Retina (tissue), 1 donor: ENCODE measurements at places on chromosomes 6 and 20.

DNA sequence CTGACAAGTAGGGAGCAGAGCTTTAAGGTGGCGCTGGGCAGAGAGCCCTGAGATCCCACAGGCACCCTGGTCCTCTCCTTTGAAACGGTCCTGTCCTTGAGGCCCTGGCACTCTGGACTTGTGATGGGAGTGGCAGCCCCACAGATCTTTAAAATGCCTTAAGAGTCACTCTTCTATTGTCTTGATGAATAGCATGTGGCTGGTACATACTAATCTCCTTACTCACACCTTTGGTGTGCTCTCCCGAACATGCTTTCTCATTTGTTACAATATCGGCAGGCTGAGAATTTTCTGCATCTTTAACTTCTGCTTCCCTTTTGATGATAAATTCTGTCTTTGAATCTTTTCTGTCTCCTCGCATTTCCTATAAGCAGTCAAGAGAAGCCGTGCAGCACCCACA, 333.8 kb downstream of the TFAP2A start:
- DNase-seq = no peak

DNA sequence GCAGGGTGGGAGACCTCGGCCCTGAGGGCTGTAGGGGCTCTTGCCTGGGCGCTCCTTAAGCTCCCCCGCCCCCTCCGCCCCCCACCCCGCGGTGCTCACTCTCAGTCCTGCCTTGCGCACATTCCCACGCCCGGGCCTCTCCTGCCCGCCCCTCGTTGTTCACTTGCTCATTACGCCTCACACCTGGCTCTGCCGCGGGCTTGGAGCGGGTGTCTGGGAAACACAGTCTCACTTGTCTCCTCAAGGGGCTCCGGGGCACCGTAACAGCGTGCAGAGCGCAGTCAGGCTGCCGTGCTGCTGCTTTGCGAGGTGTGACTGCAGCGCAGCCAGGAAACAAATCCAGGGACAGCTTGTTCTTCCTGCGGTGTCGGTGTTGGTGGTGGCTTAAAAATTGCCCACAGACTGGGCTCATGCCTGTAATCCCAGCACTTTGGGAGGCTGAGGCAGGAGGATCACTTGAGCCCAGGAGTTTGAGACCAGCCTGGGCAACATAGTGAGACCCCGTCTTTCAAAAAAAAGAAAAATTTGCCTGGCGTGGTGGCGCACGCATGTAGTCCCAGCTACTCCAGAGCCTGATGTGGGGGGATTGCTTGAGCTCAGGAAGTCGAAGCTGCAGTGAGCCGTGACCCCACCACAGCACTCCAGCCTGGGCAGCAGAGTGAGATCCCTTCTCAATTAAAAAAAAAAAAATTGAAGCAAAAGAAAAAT, 4.6 kb downstream of the NPBWR2 start:
- DNase-seq = peak; percentile 33

- no peak for DNase-seq
Measured at GRCh38 chr20:23291575-23292240, 58.9 kb upstream of the NXT1 start.

DNA sequence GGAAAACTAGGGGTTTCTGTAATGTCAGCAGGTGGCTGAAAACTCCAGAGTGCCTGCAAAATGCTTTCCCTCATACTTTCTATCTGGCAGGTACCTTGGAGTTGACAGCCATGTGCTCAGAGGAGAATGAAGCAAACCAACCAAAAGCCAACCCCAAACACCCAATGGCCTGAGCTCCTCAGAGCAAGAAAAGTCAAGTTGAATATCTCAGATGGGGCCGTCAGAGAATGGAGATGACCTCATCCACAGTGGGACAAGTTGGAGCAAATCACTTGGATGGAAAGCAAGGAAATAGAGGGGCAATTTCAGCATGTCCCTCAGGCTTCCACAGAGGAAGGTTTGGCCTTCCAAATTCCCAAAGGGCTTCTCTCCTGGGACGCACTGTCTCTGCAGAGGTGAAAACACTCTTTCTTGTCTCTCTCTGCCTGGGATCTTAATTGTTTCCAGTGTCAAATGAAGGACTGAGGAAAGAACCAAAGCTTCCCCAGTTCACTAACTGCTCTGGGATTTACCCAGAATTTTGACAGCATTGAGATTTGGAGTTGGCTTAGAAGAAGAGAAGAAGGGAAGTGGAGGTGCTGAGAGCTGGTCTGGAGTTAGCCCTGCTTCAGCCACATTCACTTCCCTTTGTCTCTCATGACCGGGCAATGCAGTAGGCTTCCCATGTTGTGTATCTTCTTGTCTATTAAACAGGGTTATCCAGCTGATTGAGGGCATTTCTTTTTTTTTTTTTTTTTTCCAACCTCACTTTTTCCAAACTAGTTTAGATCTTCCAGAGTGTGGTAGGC, 42.2 kb downstream of the PRND start:
- DNase-seq = no peak

DNA sequence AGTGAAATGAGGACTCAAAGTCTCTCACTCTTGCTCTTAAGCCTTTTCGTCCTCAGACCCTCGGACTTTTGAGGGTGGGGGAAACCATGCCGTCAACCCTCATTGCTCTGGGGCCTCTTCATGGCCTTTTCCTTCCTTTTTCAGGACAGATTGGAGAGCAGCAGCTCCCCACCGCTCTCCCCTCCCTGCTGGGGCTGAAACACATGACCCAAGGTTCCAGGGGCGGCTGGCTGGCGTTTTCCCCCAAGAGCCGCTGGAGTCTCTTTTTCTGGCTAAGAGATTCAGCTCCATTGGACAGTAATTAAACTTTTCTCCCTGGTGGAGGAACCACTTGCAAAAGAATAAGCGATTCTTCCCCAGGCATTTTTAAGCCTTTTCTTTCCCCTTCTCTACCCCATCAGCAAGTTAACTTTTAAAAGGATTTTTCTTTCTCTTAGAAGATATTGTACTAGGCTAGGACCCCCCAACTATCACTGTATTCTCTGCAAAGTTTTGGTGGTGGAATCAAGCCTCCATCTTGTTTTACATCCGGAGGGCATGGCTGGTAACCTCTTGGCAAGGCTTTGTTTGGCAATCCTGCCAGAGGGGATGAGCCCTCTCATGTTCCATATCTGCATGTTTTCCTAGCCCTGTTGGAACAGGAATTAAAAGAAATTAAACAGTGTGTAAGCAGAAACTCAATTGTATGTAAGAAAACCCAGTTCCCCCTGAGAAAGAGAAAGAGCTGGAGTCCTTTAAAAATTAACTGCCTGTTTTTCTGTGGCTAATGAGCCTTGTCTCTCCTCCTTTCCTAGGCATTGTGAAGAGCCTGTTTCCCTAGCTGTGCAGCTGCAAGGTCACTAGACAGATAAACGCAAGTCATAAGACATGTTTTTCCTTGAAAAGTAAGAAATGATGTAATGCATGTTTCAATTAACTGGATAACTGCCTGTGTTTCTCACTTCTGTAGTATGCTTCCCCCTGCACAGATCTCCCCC, 100.8 kb upstream of the GPR6 start:
- no peak for DNase-seq

- DNase-seq = no peak
Measured at GRCh38 chr6:53924277-53924676, 129.5 kb downstream of the LRRC1 start.

- no peak for DNase-seq
Measured at GRCh38 chr6:121032268-121033006, 301.8 kb downstream of the TBC1D32 start.

DNA sequence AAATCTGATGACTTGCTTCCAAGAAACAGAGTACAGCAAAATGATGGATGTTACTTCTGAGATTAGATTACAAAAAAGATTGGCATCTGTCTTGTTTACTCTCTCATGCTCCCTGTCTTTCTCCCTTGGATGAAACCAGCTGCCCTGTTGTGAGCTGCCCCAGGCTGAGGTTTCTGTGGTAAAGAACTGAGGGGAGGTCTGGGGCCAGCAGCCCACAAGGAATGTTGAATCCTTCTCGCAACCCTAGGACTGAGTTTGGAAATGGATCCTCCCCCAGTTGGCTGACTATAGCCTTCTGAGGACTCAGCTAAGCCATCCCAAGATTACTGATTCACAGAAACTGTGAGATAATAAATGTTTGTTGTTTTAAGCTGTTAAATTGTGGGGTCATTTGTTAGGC, 5.6 kb upstream of the HECA start:
- no peak for DNase-seq

DNA sequence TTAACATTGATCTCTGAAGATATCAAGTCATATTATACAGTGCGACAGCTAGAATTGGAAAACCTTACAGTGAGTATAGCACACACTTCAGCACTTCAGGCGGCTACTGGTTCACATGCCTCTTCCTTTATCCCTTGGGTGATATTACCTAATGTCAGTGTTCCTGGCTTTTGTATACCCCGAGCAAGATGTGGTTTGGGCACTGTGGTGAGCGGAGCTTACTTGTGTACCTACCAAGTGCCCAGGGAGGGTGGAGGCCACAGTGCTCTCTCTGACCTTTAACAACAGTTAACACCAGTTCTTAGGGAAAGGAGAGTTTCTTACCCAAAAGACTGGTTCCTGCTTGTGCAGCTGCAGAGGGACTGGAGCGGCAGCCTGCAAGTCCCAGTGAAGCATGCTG, 64.4 kb downstream of the PTPN1 start:
- no peak for DNase-seq

GRCh38 chr6:22271081-22271480, 25.8 kb downstream of the PRL start:
- DNase-seq = no peak

DNA sequence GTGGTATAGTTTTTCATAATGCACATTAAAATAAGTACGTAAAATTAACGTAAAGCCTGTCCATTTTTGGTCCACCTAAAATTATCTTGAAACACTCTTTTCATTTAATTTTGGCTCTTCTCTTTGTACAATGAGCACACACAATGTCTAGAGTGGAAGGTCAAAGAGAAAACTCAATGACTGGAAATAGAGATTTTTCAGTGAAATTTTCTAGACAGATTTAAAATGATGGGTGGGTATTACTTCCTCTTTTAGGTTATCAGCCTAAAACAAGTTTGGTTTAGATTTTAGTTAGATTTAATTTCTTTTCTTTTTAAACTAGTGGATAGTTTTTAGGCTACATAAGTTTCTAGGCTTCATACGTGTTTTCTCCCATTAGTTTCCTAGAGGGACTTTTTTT, 24.9 kb downstream of the DSE start:
- no peak for DNase-seq

GRCh38 chr20:20271271-20271670, 96.6 kb upstream of the INSM1 start:
- DNase-seq = no peak

DNA sequence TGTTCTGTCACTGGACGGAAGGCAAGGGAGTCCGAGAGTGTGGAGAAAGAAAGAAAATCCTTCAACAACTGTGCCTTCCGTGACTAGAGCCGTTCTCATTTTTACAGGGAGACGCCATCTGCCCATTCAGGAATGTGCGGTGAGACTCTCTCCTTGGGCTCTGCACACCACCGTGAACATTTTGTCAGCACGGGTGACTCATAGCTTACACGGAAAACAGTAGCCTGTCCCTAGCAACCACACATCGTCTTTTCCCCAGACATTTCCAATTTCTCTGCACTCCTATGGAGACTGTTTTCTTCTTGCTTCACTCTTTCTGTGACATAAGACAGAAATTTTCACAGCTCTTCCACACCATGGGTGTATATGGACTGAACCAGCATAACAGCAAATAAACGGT, 55.1 kb downstream of the TBXT start:
- no peak for DNase-seq

DNA sequence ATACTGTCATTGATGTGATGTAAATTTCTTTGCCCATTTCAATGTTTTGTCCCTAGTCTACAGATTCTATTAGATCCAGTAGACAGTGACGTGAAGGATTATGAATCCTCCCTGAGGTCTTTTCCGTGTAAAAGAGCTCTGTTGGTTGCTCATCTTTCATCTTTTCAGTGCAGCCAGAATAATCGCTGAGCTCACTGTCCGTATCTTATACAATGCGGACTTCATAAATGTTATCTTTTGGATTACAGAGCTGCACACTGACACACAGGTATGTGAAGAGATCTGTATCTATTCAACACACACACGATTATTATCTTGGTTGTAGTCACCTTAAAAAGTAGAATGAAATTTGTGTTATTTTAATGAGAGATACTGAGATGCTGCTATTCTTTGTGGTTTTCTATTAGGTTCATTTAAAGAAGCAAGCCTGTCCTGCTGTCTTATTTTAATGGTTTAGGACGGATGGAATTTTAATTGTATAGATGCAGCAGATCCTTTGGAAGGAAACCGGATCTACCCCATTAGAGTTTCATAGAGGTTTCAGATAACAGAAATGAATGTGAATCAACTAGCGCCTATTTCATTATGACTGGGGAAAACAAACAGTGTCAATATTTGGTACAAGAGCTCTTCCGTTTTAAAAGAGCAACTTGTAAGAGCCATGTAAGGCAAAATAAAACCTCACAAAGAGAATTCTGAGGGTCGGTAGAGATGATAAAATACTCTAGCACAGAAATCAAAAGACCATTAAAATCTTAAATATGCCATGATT, 79.4 kb downstream of the BMP6 start:
- peak; percentile 52 for DNase-seq

DNA sequence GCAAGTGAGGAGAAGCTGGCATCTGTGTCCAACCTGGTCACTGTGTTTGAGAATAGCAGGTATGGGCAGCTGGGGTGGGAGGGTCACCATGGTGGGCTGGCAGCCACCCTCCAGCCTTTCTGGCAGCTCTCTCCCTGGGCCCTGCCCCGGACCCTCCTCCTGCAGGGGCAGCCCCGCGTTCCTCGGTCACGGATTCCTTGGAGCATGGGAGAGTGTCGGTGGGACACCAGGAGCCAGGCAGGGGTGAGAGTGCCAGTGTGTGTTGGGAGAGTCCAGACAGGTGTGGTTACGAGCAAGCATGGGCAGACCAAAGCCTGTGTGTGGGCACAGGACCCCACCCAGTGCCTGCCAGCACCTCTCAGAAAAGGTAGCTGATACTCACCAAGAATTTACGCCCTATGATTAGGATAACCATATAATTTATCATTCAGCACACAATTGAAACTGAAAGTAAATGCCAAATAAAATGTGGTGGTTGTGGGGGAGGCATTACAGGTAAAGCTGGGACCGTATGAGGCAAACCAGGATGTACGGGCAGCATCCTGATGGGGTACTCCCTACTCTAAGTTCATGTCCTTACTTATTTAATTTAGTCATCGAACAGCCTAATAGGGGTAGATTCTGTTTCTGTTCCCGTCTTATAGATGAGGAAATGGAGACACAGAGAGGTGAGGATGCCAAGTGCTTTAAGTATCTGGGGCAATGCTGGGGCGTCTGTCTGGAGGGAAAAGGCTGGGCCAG, 542 bp downstream of the FGD2 start:
- no peak for DNase-seq

DNA sequence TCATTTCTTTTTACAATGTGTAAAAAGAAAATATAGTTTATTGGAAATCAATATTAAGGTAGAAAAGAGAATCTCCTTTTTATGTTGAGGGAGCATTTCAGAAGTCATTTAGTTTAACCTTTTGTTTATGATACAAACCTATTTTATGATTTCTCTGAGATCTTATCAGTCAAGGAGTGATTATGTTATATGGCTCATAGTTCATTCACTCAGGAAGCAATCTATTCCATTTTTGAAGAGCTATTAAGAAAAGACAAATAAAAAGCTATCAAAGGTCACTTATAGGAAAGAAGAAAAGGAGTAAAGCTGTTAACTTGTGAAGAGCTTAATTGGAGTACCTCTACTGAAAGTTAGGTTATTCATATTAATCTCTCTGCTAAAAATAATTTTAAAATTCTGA, 526.6 kb upstream of the JAG1 start:
- no peak for DNase-seq
